ENCODE measurements at places on chromosomes 5 and 9.

DNA sequence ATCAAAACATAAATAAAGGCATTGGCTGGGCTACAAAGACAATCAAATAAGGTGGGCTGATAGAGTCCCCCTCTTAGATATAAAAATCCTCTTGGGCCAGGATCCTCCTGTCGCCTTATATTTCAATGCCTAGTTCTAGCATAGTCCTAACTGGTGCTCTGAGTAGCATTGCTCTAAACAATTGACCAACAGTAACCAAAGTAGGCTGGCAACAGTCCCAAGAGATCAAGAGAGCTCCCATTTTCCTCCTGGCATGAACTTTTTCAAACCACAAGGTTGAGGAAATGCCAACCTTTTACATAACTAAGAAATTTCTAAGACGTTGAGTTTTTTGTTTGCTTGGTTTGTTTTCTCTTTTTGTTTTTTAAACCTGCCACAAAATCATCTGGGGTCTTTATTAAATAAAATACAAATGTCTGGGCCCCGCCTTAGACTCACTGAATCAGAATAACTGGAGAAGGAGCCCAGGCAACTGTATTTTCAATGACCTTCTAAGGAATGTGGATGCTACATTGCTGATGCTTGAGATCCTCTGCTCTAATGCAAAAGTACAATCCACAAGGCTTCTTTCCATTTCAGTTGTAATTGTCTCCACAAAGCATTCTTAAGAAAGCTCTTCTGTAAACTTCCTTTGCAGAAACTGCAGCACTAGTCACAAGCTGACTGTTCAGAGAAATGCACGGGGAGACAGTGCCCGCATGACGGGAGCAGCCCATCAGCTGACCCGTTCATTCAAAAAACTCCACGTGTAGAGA is 2.9 kb downstream of the SLC45A2 start:
- no peak for DNase-seq

DNA sequence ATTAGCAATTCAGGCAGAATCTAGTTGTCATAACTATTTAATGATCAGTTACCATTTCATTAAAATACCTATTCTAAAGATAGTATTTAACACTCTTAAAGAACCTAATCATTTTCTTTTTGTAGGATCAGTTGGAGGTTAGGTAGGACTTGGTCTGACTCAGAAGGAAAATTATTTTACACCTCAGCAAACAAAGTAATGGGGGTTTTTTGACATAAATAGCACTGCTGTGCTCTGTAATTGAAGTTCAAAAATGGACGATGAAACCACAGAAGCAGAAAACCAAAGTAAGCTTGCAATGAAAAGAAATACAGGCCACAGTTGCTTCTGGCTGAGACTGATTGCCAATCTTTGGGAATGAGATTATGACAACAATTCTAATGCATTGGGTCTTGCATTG is 187.0 kb upstream of the TRPM3 start:
- DNase-seq = no peak

- DNase-seq = no peak
Measured at GRCh38 chr5:134736173-134736812, 2.1 kb upstream of the CAMLG start.

DNA sequence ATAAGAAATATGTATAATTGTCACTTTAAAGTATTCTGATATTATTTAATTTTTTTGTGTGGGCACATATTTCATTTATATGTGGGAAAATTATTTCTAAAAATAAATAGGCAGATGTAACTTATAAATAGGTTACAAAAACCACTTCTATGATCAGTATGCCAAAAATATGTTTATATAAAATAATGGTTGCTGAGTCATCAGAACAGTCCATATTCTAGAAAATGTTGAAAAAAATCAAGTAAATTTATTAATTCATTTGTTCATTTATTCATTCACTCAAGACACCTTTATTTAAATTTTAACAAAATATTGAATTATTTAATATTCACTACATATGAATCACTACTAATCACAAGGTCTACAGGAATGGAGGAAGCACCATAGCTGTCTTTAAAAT is 1387.3 kb upstream of the C9orf72 start:
- DNase-seq = no peak

GRCh38 chr9:18909140-18910018 is 123.6 kb downstream of the SAXO1 start:
- no peak for DNase-seq

- no peak for DNase-seq
Measured at GRCh38 chr5:139403418-139403786, 487 bp downstream of the SPATA24 start.

DNA sequence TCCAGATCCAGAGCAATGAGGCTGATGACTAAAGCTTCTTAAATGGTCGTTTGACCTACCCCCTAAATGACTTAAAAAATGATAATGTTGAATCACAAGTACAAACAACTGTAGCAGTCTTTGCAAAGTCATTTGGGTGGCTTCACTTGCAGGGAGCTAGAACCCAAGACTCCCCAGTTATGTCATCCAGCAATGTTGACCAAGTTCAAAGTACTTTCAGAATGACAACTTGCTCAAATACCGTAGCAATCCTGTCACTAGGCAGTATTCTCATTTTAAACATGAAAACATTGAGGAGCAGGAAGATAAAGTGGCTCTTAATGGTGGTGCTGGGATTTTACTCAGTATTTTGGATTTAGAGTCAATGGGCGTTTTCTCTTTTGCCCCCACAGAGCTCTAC is 1217.0 kb upstream of the DMAC1 start:
- DNase-seq = no peak

GRCh38 chr5:54700986-54701578 is 183.5 kb downstream of the SNX18 start:
- DNase-seq = no peak

- no peak for DNase-seq
Measured at GRCh38 chr9:115593587-115594091, 475.7 kb upstream of the TNC start.

GRCh38 chr5:171872666-171873065 is 87.0 kb downstream of the SMIM23 start:
- DNase-seq = no peak

DNA sequence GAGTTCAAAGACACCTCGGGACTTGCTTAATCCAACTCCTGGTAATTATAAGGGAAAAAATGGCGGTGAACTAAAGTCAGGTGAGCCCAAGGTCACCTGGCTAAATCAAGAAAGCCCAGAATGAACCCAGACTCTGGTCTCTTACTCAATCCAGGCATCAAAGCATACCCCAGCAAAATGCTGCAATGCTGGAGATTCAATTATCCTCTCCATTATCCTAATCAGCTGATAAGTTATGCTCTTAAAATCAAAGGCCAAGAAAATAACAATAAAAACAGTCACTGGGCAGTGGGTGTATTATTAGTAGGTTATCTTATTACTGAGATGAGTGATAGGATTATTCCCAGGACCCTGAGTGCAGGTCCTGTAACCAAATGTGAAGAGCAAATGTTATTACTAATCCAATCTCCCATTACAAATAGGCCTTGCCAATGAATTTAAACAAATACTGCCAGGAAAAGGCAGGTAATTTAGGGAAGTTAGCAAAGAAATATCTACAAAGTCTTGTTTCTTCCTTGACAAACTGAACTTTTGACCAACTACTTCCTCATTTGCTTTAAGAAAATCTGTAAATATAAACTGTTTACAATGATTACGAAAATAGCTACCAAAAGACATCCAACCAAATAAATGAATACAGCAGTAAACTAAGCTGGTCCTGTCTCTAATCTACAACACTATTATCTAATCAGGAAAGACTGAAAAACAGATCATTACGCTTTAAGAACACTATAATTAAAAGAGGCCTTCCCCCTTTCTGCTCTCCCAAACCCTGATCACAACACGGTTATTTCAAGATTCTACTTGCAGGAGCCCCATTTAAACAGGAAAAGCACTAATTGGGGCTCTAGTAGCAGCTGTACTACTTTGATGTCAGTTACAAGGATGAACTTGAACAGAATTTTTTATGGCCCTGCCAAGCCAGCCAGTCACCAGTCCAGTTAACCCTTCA is 103.2 kb downstream of the MED27 start:
- no peak for DNase-seq

DNA sequence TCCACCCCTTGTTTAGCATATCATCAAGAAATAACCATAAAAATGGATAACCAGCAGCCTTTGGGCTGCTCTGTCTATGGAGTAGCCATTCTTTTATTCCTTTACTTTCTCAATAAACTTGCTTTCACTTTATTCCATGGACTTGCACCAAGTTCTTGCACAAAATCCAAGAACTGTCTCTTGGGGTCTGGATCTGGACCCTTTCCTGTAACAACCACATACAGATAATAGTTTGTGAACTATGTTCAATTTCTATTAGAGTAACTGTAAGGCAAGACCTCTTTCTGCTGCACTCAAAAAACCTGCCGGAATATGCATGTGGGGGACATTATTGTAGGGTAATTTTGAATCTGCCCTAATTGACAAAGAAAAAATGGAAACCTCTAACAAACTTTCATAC is 66.9 kb upstream of the TMEM215 start:
- DNase-seq = no peak

- no peak for DNase-seq
Measured at GRCh38 chr5:84779186-84779585, 394.5 kb upstream of the EDIL3 start.

- DNase-seq = no peak
Measured at GRCh38 chr5:113062869-113063508, 86.4 kb downstream of the DCP2 start.

DNA sequence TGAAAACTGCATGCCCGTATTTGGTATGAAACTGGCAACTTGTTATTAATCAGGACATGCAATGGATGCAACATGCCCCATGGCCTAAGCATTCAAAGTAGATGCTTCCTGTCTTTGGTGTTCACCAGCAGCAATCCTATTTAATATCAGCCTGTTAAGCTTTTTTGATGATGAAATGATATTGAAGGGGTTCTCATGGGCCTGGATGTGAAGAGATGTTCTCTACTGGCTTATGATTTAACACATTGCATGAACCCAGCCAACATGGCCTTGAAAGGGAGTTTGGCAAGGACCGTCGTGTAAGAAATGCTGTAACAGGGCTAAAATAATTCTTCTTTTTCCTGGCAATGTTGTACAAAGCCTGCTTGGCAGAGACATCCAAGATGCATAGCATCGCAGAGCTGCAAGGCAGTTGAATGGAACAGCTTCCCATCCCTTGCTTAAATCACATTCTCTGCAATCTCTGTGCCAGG is 111.2 kb downstream of the SMARCA2 start:
- no peak for DNase-seq

GRCh38 chr5:114360816-114361723 is 800 bp upstream of the KCNN2 start:
- DNase-seq = no peak

GRCh38 chr5:145953202-145953601 is 16.8 kb downstream of the SH3RF2 start:
- DNase-seq = no peak

DNA sequence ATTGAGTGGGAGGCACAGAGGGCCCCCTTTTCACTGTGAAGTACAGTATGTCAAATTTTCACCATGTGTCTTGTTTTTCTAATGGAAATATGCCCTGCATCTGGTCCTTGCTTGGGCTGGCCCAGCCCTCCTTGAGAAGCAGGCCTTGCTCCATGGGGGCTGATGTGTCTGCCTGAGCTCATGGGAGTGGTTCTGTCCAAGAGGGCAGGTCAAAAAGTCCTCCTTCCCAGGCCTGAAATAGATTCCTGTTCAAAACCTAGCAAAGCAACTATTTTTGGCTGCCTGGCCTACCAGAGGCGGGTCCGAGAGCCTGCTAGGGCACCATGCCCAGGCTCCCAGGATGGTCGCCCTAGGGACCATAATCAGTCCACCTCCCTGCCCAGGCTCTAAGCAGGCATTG is 40.5 kb upstream of the NEURL1B start:
- DNase-seq = no peak

- DNase-seq = no peak
Measured at GRCh38 chr5:133669472-133669871, 57.1 kb upstream of the FSTL4 start.

GRCh38 chr5:174731214-174732035 is 7.0 kb downstream of the MSX2 start:
- peak; percentile 41 for DNase-seq

DNA sequence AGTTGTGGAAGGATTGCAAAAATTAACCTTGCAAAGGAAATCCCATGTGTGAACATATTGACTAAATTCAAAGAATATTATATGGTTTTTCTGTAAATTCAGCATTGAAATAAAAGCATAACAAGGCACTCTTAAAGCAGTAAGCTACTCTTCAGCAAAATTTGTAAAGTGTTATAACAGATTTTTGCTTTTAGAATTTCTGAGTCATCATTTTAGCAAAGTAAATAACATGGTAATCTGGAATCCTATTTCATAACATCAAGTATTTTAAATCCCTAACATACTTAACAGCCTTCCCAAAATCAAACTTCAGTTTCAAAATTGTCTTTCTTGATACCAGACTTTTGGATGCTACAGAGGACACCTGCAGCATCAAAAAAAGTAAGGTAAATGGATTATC is 436.0 kb upstream of the CDH9 start:
- DNase-seq = no peak

DNA sequence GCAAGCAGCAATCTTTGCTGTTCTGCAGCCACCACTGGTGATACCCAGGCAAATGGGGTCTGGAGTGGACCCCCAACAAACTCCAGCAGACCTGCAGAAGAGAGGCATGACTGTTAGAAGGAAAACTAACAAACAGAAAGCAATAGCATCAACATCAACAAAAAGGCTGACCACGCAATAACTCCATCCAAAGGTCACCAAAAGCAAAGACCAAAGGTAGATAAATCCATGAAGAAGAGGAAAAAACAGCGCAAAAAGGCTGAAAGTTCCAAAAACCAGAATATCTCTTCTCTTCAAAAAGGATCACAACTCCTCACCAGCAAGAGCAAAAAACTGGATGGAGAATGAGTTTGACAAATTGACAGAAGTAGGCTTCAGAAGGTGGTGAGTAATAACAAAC is 23.4 kb downstream of the FRMD3 start:
- no peak for DNase-seq

DNA sequence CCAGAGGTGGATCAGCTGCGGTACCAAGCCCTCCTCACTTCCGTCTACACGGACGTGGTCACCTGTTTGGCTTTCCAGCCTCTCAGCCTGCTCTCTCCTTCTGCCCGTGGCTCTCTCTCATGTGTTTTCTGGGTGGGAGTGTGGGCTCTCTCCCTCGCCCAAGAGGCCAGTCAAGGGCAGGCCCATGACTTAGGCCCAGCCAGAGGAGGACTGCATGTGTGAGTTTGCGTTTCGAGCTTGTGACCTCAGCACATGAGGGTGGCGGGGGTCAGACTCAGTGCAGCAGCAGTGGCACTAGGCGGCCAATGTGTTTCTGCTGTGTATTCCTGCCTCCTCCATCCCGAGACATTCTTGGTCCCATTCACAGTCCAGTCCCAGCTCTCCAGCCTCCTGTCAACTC is 82.5 kb upstream of the SMIM23 start:
- no peak for DNase-seq

DNA sequence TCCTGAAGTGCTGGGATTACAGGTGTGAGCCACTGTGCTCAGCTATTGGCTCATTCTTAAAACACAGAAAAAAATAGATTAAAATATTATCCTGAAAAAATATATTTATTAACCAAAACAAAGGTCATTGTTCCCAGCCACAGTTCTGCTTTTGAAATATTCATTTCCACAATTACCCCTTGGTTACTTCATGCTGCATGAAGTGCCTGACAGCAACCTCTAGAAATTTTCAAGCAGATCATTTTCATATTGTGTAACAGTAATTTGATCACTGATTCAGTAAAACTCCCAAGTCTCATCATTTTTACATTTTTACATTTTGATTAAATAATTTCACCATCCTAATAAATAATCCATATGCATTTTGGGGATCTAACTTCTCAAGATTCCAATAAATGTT is 18.8 kb upstream of the GNAQ start:
- DNase-seq = no peak

- no peak for DNase-seq
Measured at GRCh38 chr5:177429248-177430040, 3.0 kb downstream of the GRK6 start.
